ENCODE measurements at places on chromosomes 4 and X. TPM values are rescaled to one million over a fixed set of nuclear protein-coding genes. Genes with fewer than 3 reads are reported as not detected.
A peak's percentile ranks its signal among the peaks of the same experiment; 100 is the strongest.

Gene PDE5A
- 7.6 TPM for total RNA-seq

Gene RAB9B
- 1.9 TPM for total RNA-seq

Gene MEPE
- total RNA-seq: not detected

Gene SSX3
- total RNA-seq: not detected

Gene ASB12
- total RNA-seq: not detected

GRCh38 chr4:57342411-57342810, 232.2 kb upstream of the IGFBP7 start:
- peak; percentile 73 for DNase-seq

GRCh38 chr4:87575408-87575807, 32.9 kb upstream of the DSPP start:
- no peak for DNase-seq

GRCh38 chr4:6785572-6785925, 3.0 kb downstream of the KIAA0232 start:
- no peak for DNase-seq

GRCh38 chr4:101292901-101293300, 54.4 kb downstream of the PPP3CA start:
- DNase-seq: no peak

- peak; percentile 95 for DNase-seq
Measured at GRCh38 chr4:71187404-71188155, 151.2 kb upstream of the SLC4A4 start.
